Iris pigment epithelial cell (primary cell): ENCODE measurements at places on chromosomes 1 and 21.

- DNase-seq, result peak; percentile 88
These were observed 10.9 kb downstream of the ERRFI1 start for GRCh38 chr1:8015036-8015808.

DNA sequence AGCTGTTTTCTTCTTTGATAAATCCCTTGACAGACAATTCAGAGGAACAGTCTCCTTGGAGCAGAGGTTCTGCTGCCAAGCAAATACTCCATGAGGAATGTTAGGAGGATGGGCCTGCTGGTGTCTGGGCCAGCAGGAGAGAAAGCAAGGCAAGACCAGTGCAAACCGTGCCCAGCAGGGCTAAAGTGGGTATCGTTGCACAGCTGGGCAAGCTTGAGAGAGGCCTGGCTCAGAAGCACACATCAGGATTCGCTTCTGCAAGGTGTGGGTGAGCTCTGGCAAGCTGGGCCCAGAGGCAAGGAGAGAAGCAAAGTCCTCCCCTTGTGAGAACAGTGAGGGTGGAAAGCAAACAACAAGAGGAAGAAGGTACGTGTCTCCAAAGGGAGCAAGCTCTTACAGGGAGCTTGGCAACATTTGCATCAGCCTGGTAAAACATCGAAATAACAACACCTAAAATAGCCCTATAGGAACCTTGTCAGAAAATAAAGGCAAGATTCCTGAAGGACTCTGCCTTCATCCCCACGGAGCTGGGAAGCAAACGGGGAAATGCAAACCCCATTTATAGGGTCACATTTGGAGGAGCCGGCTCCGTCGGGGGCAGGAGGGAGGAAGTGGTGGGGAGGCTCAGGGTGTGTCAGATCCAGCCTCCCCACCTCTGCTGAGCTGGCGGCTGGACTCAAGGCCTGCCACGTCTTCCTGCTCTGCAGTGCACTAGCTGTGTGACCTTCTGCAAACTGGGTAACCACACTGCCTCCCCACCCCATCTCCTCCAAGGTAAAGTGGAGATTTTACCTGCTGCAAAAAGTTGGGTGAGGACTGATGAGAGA lies 62.3 kb upstream of the HIVEP3 start:
- peak; percentile 21 for DNase-seq

- no peak for DNase-seq
These were observed 2.7 kb upstream of the NHLH1 start for GRCh38 chr1:160363951-160364735.

GRCh38 chr21:33078907-33079582 lies 9.1 kb downstream of the OLIG1 start:
- DNase-seq, result peak; percentile 73

DNA sequence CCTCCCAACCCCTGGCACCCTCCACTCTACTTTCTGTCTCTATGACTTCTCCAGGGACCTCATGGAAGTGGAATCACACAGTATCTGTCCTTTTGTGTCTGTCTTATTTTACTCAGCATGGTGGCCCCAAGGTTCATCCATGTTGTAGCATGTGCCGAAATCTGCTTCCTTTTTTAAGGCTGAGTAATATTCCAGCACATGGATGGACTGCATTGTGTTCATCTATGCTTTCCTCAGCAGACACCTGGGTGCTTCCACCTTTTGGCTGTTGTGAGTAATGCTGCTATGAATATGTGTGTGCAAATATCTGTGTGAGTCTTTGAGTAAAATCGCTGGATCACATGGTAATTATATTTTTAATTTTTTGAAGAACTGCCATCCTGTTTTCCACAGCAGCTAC lies 1.6 kb upstream of the PFKL start:
- no peak for DNase-seq

GRCh38 chr1:99756598-99756997 lies 9.8 kb downstream of the FRRS1 start:
- DNase-seq, result peak; percentile 81

- DNase-seq, result no peak
These were observed 52.8 kb downstream of the DUSP10 start for GRCh38 chr1:221689138-221689537.

- DNase-seq, result peak; percentile 36
These were observed 150.1 kb upstream of the FGGY start for GRCh38 chr1:59146651-59147358.

GRCh38 chr1:164846731-164847691 lies 288.0 kb downstream of the PBX1 start:
- DNase-seq, result no peak

DNA sequence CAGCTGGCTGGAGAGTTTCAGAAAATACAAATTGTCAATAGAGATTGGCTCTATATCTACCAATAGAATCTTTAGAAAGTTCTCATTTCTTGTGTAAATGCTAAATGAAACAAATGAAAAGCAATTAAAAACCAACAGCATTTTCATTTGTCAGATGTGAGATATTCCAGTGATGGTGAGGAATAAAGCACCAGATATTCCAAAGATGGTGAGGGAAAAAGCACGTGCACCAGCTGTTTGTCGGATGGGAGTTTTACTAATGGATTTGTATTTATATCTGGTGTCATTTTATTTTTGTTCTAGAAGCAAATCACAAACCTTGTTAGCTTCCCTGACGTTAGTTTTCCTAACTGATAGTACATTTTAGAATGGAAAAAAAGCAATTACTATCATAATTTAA lies 188.8 kb downstream of the PCP4 start:
- no peak for DNase-seq

- no peak for DNase-seq
These were observed 2.2 kb upstream of the YBX1 start for GRCh38 chr1:42680055-42680454.

GRCh38 chr1:244405856-244406255 lies 45.9 kb downstream of the ADSS2 start:
- DNase-seq, result no peak

- no peak for DNase-seq
These were observed 57.4 kb downstream of the SLX9 start for GRCh38 chr21:44996983-44997936.

DNA sequence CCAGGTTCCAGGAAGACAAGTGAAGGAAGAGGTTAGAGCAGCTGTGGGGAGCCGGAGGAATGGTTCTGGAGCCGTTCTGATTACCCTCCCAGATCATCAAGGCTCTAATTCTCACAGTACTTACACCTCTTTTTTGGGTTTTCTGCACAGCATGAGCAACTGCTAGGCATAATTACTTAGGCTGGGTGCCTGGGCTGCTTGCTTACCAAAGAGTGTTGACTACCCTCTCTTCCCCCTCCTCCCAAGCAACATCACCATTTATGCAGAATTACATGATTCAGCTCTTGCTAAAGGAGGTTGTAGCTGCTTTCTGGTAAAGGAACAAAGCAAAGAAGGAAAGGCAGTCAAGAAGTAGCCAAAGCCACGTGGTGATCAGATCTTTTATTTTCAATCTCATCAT lies 397.2 kb downstream of the KCNH1 start:
- no peak for DNase-seq

- DNase-seq, result no peak
These were observed 21.7 kb upstream of the ANKRD13C start for GRCh38 chr1:70376196-70376595.

DNA sequence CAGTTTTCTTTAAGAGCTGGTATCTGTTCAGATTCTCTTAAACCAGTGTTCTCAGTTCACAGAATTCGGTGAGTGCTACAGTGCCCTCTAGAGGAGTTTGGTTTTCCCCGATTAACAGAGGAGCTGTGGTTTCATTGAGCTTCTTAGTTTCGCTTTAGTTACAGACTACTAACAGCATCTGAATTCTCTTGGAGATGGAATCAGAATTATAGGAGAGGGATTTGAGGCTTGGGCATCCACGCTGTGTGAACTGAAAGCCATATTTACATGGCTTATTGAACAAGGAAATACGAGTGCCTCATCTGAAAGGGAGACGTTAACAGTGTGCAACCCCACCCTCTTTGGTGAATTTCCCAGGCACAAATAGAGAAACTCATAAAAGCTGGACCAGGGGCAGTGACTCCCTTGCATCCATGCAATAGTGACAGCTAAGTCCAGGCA lies 202.0 kb downstream of the USH2A start:
- DNase-seq, result peak; percentile 78

DNA sequence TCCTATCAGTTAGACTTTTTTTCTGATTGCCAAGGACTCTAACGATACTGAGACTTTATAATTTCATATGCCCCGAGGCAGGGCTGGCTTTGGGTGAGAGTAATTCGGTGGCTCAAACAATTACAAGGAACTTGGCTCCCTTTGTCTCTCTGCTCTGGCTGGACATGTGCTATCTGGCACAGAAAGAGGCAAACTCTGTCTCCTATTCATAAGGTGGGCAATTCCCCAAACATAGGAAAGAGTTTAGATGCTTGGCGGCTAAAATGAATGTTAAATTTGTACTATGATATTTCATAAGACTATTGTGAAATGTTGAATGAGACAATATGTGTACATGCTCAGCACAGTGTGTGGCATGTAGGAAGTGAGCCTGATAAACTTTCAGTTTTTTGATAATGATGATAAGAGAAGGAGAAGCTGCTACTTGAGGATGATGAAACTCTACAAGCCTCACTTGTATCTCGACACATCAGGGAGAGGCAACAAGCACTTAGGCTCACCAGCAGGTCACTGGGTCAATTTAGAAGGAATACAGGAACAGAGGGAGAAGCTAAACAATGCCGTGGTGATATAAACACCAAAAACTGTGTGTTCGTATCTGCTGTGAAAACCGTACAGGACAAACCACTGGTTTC lies 12.6 kb upstream of the NTPCR start:
- peak; percentile 40 for DNase-seq

GRCh38 chr1:69967245-69967766 lies 238.1 kb downstream of the LRRC40 start:
- DNase-seq, result peak; percentile 2

DNA sequence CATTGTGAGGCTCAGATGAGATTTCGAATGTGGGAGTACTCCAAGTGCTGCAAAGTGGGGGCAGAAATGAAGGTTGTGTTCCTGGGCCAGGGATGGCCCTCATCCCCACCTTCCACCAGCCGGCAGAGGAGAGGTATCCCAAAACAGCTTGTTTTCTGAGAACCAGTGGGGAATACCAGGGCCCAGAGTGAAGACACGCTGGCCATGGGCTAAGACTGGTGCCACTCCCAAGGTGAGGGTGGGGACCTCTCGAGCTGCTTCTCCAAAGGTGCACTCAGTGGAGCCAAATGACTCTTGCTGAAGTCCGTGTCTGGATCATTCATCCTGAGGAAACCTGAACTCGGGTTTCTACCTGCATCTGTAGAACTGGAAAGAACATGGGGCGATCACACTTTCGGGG lies 22.1 kb downstream of the KCNA2 start:
- no peak for DNase-seq

- no peak for DNase-seq
These were observed 22.4 kb downstream of the CFAP57 start for GRCh38 chr1:43194509-43194908.

DNA sequence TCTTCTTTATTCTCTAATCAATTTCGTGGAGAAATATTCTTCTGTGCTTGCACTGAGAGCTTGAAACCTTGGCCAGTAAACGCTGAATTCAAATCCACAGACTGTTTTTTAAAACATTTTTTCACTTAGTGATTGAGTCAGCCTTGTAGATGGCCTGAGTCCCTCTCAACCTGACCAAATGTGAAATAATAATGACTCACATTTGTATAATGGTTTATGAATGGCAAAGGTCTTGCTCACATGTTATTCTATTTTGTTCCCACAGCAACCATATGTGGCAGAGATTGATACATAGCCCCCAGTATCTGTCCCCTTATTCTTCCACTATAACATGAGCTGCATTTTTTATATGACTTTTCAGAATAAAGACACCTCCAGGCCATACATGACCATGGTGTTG lies 47.8 kb upstream of the CCDC190 start:
- peak; percentile 87 for DNase-seq

DNA sequence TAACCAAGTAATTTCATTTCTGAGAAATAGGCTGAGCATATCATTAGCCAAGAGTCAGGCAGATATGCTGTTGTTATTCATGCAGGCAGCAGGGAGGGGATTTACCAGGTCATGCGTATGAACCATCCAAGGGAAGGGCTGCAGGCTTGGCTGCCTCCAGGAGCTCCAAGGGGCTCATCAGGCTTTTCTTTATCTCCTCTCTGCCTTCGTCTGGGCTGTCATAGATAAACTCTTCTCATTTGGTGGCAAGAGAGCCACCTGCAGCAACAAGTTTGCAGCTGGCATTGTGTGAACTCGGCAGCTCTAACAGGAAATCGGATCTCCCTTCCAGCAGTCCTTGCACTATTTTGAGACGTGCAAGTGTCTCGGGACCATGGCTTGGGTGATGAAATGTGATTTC lies 7.5 kb downstream of the CCDC27 start:
- DNase-seq, result no peak

DNA sequence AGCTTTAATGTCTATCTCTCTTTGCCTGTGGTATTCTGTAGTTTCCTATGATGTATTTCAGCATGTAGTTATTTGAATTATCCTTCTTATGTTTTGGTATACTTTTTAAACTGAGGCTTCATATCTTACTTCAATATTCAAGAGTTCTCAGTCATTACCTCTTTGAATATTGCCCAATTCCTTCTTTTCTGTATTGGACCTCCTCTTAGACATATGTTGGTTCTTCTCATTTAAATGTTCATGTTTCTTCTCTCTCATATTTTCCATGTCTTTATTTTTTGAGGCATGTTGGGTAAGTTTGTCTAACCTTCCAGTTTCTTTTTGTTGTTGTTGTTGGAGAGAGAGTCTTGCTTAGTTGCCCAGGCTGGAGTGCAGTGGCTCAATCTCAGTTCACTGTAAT lies 140.6 kb downstream of the MRPS6 start:
- no peak for DNase-seq

- DNase-seq, result no peak
These were observed 100.0 kb upstream of the NRIP1 start for GRCh38 chr21:15164678-15165303.

- DNase-seq, result no peak
These were observed 20.6 kb upstream of the BCAR3 start for GRCh38 chr1:93702111-93702827.
